ENCODE measurements at places on chromosomes 11 and 22.
A peak's percentile ranks its signal among the peaks of the same experiment; 100 is the strongest.

GRCh38 chr11:84019571-84020194 lies 733.5 kb upstream of the CCDC90B start:
- DNase-seq = peak; percentile 83

DNA sequence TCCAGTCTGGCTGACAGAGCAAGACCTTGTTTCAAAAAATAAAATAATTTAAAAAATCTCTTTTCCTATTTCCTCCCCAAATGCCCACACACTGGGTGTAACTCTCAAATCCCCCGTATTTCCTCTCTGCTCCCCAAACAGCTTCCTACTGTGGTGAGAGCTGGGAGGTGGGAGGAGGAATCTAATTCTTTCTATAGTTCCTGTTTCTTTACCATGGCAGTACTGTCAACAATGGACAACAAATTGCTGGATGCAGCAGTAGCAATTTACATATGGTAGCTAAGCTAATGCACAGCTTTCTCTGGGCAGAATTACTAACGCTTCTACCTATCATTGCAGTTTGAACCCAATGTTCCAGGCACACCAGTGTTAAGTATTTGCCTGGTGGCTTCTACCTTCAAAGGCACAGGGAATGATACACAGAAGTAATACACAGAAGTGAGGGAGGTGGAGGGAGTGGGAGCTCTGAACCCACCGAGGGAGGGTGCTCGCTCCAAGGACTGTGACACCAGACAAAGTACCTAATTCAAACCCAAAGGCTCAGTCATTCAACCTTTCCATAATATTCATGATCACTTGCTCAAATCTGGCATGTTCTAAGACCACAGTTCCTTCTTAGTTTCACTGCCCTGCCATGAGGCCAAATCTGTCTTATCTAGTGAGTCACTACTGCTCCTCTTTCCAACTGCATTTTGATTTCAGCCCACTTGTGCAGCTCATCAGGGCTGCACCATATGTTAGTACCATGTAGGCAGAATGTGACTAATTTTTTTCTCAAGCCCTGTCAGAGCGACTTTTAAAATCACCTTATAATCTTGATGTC lies 37.9 kb downstream of the CELF1 start:
- DNase-seq = peak; percentile 66

- no peak for DNase-seq
These were observed 86.3 kb downstream of the FCHSD2 start for GRCh38 chr11:73055655-73056354.

GRCh38 chr11:47967577-47968525 lies 12.5 kb upstream of the PTPRJ start:
- DNase-seq = peak; percentile 78

- DNase-seq = no peak
These were observed 234.3 kb downstream of the TBC1D22A start for GRCh38 chr22:46996595-46997310.
